Activated CD4-positive, alpha-beta T cell treated with anti-CD3 and anti-CD28 coated beads, Interleukin-2, amount 50 U/mL, for 4 hours (primary cell): ENCODE measurements at places on chromosomes 2 and 18.

DNA sequence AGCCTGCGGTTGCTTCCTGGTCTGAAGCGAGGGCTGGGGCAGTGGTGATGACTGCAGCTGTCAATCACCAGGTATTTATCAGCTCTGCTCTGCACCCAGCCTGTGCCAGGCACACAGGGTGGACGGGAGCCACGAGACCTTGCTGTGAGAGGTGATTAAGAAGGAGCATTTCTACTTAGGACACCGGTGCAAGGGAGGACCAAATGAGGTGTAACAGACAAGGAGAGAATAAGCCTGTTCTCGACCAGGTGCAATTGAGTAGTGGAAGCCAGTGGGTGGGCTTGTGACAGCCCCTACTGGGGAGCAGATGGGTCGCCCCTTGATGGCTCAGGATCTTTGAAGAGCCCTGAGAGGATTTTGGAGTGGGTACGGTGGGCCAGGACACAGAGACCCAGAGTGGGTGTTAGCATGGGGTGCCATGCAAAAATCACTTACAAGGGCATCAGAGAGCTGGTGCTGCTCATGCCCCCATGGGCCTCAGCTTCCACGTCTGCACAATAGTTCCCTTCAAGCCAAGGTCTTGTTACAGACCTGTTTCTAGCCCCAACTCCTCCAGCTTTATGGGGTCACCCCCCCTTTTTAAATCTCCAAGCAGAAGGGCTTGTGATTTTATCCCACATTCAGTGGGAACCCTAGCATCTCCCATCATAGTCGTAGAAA lies 24.6 kb downstream of the GPR55 start:
- DNase-seq = no peak

DNA sequence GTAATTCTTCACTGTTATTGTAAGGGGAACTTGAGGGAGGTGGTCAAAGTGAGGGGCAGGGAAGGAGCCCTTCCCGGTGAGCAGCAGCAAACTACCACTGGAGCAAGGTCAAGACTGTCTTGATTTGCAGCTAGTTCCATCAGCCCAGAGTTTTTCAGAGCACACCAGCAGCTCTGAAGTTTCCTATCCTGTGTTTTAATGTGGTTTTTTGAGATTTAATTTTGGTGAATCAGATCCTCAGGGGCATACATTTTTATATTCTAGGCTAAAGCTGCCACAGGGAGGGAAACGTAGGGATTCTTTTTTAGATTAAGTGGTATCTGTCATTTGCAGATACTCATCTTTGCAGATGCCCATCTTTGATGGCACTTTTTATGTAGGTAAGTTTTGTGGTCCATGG lies 67.1 kb upstream of the KCNE4 start:
- no peak for DNase-seq

GRCh38 chr2:66867063-66867441 lies 432.1 kb downstream of the MEIS1 start:
- no peak for DNase-seq

DNA sequence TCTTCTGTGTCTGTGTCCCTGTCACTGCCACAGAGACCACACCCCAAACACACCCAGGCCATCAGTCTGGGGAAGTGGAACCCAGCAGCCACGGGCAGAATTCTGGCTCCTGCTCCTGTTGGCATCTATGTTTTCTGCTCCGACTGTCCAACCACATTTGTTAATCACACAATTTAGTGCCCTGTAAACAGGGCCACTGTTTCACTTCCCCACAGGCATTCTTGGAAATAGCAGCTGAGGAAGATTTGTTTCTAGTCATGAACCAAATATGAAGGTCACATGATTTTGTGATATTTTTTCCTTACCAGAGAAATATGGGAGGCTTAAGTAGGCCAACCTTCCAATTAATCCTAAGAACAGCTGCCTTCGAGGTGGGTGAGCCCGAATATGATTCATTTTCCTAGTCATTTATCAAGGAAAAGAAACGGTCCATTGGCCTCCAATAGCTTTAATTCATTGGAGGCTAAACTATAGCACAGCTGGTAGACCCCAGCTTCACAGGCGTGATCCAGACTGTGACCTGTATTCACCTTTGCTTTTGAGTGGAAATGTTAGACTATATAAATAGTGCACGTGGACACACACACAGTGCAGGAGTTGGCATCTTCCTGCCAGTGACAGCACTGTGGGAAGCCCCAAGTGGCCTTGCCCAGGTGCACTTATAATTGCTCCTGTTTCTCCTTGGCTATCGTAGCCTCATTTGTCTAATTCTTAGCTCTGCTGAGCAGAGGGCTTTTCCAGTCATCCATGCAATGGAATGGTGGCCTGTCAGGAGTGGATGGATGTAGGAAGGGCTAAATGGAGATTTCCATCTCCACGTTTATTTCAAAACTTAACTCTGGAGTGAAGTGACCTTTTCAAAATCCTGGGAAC lies 267.9 kb downstream of the LPIN1 start:
- no peak for DNase-seq

GRCh38 chr18:76213991-76214390 lies 281.1 kb downstream of the ZNF516 start:
- DNase-seq = no peak

GRCh38 chr18:62289047-62289446 lies 36.1 kb upstream of the TNFRSF11A start:
- DNase-seq = no peak

DNA sequence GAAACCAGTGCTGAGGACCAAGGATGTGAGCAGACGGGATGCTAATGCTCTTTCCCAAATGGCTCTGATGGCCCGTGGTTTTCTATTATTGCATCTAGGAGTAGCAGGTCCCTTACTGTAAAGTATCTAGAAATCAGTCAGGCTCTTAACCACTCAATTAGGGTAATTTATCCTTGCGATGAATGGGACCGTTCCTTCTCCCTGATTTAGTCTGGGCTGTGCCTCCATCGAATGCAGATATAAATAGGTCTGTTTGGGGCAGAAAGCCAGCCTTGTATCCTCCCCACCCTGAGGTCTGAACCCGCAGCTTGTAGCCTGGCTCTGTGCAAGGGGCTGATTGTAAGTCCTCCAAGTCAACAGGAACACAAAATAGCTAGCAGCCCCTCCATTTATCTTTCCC lies 9.5 kb upstream of the SMARCAL1 start:
- no peak for DNase-seq

- no peak for DNase-seq
Measured at GRCh38 chr2:97656905-97657587, 6.8 kb downstream of the ACTR1B start.

GRCh38 chr2:123747326-123747725 lies 277.8 kb upstream of the CNTNAP5 start:
- no peak for DNase-seq

- no peak for DNase-seq
Measured at GRCh38 chr18:56593906-56594305, 44.5 kb downstream of the TXNL1 start.

DNA sequence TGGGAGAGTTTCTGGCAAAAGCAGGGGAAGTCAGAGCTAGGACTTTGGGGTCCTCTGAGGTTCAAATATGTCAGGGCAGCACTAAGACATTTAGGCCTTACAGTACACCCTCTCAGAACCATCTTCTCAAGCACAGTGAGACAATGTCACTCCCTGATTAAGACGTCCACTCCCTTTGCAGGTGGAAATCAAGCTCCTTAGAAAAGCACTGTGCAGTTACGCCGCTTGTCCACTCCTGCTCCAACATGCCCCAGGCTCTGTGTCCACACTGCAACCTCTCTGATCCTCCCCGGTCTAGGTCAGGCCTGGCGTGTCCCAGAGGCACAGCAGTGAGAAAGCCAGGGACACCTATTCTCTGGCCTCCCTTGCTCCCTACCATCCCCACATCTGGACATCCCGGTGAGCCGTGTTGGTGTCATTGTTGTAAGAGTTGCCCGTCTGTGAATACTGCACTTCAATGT lies 528.6 kb upstream of the ID2 start:
- no peak for DNase-seq

DNA sequence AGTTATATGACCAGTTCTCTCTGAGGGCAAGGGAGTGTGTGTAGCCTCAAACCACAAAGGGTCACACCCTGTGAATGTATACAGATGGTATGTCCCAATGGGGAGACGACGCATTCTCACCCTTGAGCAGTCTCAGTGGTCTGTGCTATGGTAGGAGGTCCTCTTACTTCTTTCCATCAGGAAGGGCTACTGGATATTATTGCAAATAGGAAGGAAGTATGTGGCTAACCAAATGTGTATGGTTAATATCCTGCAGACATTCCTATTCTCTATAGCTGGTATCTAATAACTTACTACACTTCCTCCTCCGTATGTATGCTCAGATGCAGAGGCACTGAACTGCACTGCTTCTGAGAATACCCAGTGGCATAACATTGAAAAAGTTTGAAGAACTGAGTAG lies 306.7 kb upstream of the CCDC68 start:
- DNase-seq = no peak

GRCh38 chr2:69186614-69187013 lies 173.6 kb downstream of the ANTXR1 start:
- DNase-seq = no peak

DNA sequence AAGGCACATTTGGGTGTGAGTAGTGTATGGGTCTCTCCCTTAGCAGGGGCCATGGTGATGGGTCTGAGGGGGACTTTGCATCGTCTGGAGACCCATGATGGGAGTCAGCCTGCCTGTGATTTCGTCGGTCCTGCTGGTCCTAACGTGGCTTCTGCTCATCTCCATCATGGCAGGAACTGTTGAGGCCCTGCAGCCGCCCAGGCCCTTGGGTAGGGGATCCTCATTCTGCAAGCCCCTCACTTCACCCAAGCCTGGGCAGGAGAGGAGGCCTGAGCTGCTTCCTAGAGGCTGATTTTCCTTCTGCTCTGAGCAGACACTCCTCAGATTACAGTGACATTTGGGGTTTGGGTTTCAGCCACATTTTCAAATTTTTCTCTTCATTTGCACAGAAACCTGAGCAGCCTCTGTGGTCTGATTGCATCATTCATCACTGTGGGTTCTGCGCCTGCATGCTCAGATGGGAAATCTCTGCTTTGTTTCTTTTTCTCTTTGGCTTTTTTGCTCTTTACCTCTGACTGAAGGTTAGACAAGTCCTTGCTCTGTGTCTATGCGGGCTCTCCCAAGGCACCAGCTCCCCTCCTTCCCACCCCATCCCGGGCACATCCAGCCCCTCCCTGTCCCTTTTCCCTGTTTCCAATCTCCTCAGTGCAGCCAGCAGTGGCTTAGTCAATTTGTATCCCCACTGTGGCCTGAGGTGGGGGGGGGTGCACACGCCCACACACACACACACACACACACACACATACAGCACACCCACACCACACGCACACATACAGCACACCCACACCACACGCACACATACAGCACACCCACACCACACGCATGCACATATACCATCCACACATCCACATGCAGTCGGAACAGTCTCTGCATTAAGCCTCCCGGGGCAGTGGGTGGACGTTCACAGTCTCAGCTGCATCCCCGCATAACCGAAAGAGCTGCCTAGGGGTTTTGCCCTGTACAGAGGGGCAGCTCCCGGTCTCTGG lies 305.4 kb upstream of the HS6ST1 start:
- no peak for DNase-seq

GRCh38 chr2:218988164-218988563 lies 3.2 kb upstream of the FEV start:
- DNase-seq = no peak

GRCh38 chr2:72431737-72432136 lies 284.1 kb upstream of the CYP26B1 start:
- no peak for DNase-seq

DNA sequence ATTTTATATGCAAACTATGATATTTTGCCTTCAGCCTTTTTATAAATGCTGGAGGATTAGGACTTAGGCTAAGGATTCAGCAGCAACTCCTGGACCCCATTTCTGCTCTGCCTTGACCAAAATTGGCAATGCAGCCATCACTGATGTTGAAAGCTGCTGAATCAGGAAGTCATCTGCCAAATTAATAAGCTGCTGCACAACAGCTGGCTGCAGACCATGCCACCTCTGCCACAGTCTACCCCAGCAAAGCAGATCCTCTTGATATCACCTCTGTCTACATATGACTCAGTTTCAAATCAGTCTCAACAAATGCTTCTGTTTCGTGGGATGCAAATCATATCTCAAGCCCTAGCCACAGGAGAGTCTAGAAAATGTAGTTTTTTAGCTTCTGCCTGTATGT lies 7.1 kb upstream of the SOS1 start:
- peak; percentile 31 for DNase-seq

DNA sequence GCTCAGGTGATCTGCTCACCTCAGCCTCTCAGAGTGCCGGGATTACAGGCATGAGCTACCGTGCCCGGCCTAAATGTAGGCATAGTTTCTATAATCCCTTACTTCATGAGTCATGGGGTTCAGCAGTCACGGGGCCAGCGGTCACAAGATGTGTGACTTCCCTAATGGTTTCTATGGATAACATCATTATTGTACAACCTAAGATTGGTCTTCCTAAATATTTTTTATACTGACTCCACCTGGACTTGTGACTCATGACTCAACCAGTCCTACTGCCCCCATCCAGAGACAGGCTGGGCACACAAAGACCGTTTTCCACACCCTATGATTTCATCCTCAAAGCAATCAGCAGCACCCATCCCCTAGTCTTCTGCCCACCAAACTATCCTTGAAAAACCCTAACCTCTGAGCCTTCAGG lies 15.9 kb downstream of the FAM210A start:
- DNase-seq = no peak

GRCh38 chr2:74548900-74549826 lies 4.6 kb downstream of the LOXL3 start:
- DNase-seq = no peak

DNA sequence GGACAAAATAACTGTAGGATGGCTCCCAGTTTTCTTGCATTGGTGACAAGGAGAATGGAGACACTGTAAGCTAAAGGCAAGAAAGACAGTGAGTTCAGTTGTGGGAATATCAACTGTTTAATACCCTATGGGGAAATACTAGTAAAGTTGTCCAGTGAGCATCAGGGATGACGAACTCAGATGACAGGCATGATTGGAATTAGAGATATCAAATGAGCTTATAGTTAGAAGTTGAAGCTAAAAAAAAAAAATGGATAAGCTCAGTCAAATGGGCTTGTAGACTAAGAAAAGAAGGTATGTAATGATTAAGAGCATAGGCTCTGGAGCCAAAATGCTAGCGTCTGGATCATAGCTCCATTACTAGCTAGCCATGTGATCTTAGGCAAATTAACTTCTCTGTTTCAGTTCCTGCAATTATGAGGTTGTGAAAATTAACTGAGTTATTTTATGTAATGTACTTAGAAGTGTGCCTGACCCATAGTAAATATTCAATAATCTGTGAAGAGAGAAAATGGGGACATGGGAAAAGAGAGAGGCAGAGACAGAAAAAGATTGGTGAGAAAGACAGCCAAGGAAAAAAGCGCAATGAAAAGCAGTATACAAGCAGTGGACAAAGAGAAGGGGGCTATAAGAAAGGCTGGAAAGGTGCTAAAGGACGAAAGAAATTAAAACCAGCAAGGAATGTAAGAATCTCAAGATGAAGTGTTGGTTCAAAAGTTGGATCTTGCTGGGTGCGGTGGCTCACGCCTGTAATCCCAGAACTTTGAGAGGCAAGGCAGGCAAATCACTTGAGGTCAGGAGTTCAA lies 95.7 kb upstream of the SLC39A10 start:
- DNase-seq = no peak

DNA sequence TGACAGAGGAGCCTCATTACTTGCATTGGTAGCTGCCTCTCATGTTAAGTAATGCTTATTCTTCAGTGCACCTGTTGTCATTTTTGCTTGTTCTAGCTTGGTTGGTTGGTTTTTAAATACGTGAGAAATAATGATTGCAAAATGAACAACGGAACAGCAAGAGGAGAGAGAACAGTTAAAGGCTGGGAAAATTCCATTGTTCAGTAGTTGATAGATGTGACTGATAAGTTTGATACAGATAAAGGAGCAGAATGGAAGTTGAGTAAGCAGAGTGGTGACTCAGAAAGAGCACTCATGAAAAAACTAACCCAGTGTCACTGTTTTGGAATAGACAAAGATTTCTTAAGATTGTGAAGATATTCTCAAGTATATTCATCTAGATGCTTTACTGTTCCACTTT lies 50.5 kb downstream of the MTA3 start:
- no peak for DNase-seq
